ENCODE measurements at places on chromosomes 4 and X.

DNA sequence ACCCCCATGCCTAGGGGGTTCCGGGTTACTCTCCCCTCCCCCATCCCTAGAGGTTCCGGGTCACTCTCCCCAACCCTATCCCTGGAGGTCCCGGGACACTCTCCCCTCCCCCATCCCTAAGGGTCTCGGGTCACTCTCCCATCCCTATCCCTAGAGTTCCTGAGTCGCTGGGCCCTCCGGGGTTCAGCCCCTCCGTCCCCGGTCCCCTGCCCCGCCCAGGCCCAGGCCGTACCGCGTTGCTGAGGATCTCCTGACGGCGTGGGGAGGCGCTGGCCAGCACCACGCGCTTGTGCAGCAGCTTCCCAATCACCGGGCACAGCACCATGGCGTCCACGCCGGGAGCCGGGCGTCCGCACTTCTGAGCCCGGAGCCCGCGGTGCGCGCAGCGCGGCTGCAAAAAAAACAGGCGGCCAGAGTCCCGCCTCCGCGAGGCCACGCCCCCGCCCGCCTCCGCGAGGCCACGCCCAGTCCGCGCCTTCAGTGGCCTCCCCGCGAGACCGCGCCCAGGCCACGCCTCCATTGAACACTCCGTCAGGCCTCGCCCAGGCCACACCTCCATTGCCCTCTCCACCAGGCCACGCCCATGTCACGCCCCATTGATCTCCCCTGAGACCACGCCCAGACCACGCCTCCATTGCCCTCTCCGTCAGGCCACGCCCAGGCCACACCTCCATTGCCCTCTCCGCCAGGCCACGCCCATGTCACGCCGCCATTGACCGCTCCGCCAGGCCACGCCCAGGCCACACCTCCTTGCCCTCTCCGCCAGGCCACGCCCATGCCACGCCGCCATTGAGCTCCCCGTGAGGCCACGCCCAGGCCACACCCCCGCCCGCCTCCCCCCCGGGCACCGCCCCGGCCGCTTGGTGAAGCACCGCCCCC, at the start of gene ASMTL:
TSS of gene ASMTL (minus strand) at position 394 of the 879 bp plus-strand sequence. CDS start at position 325, 69 bp downstream.
- peak; percentile 100 for DNase-seq

- DNase-seq, result no peak
These were observed 46.5 kb downstream of the EVC start for GRCh38 chr4:5757536-5757935.

- no peak for DNase-seq
These were observed 30.7 kb downstream of the NUP54 start for GRCh38 chr4:76117536-76117935.

DNA sequence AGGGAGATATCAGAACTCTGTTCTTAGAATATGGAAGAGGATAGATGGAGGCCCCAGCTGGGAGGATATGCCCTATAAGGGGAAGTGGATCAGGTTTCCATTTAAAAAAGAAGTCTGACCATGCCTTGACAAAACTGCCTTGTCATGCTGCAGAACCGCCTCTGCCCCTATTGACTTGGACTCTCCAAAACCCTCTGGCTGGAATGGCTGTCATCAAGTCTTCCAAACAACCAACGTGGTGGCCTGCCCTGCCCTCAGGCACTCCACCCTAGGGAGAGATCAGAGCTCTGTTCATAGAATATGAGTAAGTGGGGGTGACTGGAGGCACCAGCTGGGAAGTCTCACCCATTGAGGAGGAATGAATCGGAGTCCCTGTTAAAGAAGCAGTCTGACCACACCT, 114.9 kb downstream of the VSIG4 start:
- peak; percentile 19 for DNase-seq

DNA sequence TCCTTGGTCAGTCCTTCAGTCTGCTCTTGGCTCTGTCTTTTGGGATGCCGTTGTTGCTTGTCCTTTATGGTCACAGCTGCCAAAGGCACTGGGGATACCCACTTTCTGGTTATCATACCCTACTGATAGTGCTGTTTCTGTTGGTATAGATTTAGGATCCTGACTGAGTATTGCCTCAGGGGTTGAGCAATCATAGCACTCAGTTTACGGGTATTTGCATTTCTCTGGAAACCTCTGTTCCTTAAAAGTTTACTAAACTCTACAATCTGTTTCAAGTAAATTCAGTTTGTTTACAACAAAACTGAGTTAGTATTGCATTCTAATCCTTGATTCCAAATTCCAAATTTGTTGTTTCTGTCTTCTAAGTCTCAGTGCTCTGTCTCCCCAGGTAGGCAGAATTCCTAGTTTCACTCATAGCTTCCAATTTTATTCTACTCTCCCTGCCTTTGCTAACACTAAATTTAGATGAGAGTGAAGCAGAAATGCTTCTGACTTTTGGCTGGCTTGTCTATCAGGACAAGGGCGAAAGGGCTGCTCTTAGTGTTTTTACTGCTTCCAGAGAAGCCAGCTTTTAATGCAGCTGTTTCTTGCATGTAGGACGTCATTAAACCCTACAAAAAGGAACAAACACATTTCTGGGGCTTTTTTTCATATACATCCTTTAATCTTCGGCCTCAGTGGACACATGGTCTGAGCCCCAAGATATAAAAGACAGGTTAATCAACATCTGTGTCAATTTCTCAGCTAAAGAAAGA, 17.2 kb upstream of the TET2 start:
- peak; percentile 43 for DNase-seq

DNA sequence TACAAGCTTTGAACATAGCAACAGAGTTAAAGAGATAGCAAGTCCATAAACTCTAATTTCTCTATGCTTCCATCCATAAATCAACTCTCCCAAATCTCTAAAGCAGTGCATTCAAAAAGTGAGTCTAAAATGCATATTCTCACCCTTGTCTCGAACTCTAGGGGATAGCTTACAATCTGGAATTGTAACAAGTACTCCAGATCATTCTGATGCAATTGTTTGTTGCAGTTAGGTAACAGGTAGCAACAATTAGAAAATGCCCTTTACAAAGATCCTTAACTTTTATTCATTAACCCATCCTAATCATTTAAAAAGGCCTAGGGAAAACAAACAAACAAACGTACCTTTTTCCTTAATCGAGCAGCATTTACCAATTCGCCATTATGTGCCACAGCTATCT, 18.9 kb upstream of the AASDH start:
- no peak for DNase-seq

DNA sequence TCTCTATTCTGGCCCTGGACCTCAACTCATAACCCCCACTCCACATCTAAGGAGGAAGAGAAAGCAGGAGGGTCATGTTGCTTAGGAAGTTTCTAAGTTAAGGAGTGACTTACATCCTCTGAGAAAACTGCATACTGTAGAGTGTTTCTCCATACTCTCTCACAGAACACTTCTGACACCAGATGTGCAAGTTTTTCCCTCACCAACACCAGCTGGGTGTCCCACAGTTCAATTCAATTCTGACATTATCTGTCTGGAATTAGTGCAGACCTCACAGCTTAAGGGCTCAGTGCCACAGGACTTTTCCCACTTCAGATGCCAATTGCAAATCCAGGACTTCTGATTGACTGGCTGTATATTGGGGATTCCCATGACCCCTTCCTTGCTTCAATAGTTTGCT, 89.0 kb upstream of the SFRP2 start:
- no peak for DNase-seq

- DNase-seq, result peak; percentile 46
These were observed 545 bp downstream of the DOCK11 start for GRCh38 chrX:118495958-118496762.

DNA sequence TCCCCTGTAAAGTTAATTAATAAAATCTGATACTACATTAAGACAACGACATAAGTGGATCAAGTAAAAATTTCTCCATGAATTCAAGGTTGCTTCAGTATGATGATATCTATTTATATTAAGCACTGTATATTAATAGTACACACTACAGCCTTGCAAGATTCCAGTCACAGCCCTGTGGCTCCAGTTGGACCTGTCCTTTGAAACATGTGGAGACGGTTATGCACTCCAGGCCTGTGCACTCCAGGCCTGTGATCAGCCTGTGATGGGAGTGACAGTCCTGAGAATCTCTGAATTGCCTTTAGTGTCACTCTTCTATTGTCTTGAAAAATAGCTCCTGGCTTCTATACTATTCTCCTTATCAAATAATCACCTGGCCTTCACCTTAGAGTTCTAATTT, 981.1 kb upstream of the AGA start:
- DNase-seq, result no peak

GRCh38 chr4:122663814-122664610, 43.1 kb upstream of the IL21 start:
- no peak for DNase-seq

GRCh38 chr4:3238721-3239120, 10.2 kb upstream of the MSANTD1 start:
- DNase-seq, result no peak

- peak; percentile 41 for DNase-seq
These were observed 15.6 kb downstream of the PNMA6F start for GRCh38 chrX:153305972-153306371.

- DNase-seq, result no peak
These were observed 30.5 kb upstream of the SHOX start for GRCh38 chrX:599837-600715.

DNA sequence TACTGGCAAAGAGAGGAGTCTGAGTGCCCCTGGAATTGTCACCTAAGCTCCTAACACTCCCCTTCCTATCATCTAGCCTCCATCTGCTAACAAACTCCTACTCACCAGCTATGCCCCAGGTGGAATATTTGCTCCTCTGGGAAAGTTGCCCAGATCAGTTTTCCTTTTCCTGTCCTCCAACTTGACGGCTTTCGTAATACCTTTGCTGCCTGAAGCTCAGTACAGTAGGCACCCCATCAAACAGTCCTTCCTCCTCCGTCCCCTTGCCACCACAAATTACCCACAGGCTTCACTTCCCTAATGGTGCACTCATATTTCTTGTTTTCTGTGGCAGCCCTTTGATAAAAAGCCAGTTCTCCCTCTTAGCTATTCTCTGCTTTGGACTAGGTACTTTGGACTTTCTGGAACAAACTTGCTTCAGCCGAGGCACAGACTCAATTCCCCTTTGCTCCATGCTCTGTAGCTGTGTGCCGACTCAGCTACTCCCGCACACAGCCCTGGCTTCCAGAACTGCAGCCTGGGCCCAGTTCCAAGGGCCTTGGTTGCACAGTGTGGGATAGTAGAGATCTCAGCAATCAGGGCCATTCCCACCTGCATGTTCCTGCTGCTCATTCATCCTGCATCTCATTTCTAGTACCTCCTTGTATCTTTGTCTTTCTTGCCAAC, 605.1 kb downstream of the BCOR start:
- peak; percentile 56 for DNase-seq

DNA sequence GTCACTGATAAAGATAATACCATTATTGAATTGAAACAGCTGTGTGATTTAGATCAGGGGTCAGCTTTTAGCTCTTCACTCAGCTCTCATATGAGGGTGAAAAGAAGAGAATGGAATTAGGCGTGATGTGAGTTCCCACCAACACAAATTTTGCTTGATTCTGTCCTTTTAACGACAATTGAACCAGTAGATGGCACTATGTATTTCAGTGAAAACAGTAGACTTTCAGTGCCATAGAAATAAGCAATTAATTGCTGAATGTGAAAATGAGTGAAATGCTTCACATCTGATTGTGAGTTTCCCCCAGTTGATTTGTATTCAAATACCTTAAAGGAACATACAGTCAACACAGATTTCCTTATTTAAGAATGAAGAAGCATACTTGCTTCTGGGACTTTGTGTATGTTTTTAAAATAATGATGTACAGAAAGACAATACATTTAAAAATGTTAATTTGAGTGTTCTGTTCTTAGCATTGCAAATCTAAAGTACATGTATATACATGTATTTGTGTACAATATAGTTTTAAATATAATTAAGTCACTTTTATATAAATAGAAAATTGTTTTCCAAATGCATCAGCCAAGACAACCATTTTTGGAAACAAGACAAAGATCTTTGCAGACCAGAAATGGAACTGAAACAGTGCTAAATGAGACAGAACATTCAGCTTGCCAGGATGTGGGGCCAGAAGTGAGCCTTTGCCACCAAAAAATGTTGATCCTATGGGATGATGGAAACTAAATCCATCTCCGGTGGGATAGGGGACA, 178.8 kb downstream of the SNCA start:
- DNase-seq, result peak; percentile 30

- no peak for DNase-seq
These were observed 1.7 kb upstream of the GPR50 start for GRCh38 chrX:151174581-151175282.

DNA sequence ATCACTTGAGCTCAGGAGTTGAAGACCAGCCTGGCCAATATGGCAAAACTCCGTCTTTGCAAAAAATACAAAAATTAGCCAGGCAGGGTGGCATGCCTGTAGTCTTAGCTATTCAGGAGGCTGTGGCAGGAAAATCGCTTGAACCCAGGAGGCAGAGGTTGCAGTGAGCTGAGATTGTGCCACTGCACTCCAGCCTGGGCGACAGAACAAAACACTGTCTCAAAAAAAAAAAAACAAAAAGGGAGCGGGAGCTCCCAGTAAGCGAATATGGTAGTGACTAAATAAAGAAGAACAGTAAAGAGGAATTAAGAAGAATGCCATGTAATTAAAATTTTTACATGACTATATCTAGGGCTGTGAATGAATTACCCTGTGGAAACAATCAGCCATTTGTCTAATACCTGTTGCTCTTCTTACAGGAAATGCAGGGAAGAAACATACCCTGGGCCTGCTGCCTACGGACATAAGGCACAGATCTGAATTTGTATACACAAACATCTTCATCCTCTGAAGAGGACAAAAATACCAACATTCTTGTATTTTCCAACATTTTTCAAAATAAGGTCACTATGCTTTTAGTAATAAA, 11.4 kb downstream of the WDFY3 start:
- DNase-seq, result no peak

DNA sequence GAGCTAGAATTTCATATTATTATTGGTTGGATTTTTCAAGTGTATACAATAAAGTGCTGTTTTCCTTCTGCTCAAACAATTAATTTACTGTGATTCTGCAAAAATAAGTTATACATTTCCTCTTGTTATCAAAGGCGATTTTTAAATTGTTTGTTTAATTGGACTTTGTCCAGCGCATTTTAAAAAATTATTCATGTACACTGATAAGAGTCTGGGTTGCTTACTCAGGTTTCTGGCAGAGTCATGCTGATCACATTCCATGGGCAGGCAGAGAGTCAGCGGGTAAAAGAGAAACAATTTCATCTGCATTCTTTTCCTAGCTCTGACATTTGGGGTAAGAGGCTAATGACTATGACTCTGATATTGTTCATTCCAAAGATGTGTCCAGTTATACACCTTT, 8.9 kb downstream of the FAT4 start:
- no peak for DNase-seq

GRCh38 chrX:337331-337831, 18.8 kb upstream of the GTPBP6 start:
- no peak for DNase-seq

GRCh38 chr4:113584407-113585150, 177.0 kb downstream of the CAMK2D start:
- no peak for DNase-seq

DNA sequence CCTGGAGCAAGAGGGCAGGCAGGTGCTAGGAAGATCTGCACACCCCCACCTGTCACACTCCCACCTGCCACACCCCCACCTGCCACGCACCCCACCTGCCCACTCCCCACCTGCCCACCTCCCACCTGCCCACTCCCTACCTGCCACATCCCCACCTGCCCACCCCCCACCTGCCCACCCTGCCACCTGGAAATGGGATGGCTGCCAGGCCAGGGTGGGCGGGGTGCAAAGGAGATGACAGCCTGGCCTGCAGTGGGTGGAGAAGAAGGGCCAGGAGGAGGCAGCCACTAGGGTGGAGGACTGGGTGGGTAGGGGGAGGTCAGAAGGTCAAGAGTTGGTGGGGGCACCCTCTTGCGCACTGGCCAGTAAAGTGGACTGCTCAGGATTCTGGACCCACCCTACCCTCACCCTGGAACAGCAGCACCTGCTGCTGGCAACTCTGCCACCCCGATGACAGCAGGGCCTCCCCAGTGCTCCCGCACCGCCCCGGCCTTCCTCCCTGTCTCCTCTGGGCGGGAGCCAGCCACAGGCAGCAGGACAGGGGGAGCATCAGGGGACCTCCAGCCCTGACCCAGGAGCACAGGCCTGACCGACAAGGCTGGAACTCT, 66.8 kb upstream of the NKX1-1 start:
- DNase-seq, result no peak
